ENCODE measurements at places on chromosomes 7 and 10.

DNA sequence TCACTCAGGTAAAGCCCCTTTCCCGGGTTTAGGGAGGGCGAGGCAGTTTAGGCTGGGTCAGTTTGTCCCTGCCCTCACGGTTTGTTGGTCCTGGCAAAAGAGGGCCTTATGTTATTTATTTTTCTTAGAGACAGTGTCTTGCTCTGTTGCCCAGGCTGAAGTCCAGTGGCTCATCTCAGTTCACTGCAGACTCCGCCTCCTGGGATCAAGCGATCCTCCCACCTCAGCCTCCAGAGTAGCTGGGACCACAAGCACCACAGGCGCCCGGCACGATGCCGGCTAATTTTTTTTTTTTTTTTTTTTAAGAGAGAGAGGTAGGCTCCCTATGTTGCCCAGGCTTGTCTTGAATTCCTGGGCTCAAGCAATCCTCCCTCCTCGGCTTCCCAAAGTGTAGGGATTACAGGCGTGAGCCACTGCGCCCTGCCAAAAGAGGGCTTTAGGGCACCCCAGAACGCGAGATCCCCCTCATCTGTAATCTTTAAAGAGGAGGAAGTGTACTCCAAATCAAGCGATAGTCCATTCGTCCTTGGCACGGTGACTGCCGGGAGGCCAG, 626 bp upstream of the BMS1 start:
- no peak for DNase-seq

GRCh38 chr7:16940776-16941175, 59.0 kb upstream of the AGR3 start:
- no peak for DNase-seq

DNA sequence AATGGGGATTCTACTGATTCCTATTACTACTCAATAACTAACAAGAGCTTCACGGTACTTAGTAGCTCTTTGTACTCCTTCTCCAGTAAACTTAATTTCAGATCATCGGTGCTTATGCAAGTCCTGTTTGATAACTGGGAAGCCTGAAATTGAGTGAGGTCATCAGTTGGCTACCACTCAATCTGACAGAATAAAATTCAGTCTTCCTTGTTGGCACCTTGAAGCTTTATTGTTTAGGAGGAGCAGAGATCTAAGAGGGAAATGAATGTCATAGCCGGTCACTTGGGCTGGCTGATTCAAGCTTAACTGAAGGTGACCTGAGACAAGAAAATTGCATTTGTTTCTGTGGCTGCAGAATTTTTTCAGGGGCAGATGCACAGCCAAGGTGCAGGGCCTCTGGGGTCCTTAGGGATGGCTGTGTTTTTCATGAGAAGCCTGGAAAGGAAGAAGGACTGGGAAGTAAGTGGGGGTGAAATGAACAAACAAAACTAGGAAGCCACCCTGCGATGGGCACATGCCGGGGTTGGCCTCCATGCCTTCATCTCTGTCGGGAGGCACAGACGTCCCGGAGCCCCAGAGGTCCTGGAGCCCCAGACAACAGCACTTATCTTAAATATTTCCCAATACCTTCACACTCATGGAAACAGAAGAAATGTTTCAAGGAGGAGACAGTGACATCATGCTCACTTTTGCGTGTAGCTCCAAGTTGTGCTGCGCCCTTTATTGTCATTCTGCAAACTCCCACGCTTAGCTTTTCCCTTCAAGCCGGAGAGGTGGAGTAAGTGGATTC, 85.0 kb upstream of the KIF5B start:
- DNase-seq, result no peak

DNA sequence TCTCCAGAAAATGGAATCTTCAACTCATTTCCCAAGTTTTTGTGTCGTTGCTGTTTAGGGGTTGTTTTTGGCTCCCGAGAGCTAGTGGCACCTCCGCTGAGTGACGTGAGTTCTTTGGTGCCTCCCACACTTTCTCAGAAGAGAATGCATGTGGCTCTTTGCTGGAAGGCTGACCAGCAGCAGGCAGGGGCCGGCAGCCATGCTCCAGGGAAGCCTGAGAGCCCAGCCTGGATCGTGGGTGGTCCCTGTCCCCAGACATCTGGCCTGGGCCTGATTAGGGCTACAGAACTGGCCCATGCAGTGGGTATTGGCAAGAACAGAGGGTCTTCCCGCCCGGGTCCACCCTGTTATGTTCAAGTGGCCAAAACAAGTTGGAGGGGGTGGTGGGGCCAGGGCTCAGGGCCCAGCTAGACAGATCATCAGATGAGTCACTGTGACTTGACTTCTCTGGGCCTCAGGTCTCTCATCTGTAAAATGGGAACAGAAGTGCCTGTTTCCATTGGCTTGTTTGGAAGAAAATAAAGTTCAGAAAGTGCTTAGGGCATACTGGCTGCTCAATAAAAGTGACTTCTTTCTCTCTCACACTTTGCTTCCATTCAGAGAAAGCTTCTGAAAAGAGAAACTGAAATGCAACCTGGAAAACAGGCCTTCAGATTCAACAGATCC, 83.1 kb downstream of the STRA8 start:
- DNase-seq, result no peak

DNA sequence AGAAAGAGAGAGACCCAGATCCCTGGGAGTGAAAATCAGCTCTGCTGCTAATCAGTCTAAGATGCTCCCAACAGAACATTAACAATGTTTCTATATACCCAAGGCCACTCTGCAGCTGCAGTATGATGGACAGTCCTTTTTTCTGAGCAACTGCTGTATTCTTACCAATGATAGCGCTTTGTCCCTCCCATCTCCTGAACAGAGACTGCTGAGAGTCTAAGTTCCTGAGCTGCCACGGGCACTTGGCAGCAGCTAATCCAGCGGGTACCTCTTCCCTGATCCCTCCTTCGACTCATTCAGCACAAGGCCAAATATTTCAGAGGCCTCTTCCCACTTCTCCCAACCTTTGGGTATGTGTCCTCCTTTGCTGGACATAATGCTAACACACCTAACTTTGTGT, 7.7 kb downstream of the CPVL start:
- DNase-seq, result no peak

DNA sequence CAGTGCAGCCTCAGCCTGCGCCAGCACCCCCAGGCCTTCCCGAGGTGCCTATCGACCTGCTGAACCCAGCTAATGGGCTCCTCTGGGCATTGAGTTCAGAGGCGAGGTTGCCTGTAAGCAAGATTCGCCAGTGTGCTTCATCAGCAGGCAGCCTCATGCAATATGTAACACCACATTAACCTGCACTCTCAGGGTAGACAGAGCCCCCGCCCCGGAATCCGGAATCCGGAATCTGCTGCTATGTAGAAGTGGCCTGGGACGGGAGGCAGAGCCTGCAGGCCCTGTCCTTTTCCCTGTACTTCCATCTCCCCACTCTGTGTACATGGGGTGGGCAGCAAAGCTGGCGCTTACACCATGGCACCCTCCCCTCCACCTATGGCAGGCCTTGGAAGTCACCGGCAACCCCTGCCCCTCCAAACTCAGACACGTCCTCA, 83.9 kb upstream of the RET start:
- no peak for DNase-seq

- DNase-seq, result no peak
Measured at GRCh38 chr10:5509236-5509635, 9.9 kb upstream of the CALML5 start.

DNA sequence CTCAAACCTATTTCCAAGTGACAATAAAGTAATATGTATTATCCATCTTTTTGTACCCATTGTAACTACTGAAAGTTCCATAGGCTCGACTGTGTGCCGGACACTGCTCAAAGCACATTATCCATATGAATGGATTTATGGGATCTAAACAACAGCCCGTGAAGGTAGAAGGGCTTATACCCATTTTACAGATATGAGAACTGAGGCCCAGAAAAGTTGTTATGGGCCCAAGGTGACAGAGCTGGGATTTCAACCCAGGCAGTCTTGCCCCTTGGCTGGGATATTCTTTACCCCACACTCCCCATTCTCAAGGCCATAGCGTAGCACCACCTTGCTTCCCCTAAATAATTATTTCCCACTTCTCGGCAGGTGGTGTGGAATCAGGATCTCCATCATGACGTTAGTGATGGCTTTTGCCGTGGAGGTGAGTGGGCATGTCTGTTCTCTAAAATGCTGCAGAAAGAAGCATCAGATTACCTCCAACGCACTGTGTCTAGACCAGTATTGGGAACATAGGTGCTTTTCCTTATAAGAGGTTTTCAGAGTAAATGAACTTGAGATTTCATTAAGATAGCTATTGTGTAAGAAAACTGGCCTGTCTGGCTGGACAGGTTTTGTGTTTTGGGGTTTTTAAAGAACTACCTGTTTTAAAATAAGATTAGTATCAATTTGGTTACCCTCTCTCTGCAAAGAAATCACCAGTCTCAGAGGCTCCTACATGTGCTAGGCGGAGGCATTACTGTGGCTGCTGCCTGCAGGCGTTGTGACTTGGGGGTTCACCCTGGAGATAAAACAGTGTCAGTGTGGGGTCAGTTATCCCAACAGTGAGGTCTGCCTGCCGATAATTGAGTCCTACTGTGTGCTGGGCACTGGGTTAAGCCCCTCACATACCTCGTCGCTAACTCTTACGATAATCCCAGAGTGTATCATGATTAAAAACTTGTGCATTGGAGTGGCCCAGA, 85.1 kb upstream of the SDK1 start:
- no peak for DNase-seq

DNA sequence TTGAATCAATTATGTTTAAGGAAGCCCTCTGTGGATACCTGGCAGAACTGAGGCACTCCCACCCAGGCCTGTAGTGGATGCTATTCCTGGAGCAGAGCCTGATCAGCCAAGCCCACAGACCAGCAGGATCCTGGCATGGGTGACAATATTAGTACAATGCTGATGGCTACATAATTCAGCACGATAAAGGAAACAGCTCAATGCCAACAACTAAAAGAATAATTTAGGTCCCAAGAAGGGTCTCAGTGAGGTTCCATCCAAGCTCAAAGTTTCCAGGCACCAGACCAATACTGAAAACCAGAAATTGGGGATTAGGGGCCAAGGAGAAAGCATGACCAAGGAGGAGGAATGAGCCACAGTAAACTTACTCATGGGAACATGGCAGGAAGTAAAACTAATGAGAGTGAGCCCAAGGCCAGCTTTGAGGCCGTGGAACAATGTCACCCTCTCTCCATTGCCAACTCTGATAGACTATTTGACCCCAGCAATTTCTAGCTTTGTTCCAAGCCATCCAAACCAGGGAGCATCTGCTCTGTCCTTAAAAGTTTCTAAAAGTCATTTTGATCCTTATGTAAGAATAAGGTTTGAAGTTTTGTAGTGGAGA, 1082.4 kb downstream of the KCNMA1 start:
- no peak for DNase-seq

GRCh38 chr10:92313750-92314149, 22.8 kb downstream of the MARCHF5 start:
- DNase-seq, result no peak

GRCh38 chr10:113071446-113071845, 121.4 kb downstream of the TCF7L2 start:
- no peak for DNase-seq

All from T-helper 2 cell (primary cell).